ENCODE measurements at places on chromosomes 5 and 9.

DNA sequence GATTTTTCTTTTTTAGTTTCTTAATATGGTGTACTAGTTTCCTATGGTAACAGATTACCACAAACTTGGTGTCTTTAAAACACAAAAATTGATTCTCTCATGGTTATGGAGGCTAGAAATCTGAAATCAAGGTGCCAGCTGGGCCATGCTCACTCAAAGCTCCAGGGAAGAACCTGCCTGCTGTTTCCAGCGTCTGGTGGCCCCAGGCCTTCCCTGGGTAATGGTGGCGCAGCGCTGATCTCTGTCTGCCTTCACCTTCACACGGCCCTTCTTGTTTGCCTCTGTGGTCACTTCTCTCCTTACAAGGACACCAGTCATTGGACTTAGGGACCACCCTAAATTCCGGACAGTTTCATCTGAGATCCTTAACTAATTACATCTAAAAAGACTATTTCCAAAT lies 70.5 kb upstream of the GFPT2 start:
- no peak for DNase-seq

DNA sequence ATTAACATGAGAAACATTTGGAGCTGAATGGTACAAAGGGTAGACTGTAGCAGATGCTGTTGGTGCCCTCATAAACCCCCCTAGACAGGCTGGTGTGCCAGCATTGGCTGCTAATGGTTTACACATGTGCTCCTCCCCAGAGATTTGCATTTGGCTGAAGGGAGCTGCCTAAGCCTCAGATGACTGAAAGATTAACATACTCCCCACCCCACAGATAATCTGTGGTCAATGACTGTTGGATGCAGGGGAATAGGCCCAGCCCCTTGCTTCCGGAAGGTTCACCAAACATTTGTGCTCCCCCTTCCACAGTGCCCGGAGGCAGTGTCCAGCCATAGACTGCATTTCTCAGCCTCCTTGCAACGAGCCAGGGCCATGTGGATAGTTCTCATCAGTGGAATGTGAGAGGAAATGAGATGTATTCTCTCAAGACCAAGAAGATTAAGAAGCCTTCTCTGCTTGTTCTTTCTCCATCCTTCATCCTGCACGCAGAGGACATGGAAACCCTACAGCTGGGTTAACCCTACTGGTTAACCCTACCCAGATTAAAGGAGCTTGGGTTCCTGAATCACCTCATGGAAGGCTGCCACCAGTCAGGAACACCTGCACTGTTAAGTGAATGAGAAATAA lies 79.6 kb downstream of the PHAX start:
- no peak for DNase-seq

DNA sequence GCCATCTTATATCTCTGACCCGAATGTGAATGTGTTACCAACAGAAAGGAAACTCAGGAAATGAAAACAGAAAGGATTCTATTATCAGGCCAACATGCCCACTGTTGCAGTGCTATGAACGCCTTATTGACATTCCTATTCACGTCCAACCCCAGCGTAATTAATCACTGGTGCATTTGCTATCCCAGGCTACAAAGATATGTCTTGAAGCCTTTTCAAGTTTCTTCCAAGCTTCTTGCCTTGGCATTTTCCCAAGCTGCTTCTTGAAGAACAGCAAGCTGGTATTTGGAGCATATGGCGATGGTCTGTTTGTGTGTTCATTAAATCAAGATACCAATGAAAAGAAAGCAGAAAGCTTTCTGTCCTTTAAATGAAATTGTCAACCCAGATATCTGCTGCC lies 579.2 kb upstream of the ZNF462 start:
- DNase-seq: no peak

DNA sequence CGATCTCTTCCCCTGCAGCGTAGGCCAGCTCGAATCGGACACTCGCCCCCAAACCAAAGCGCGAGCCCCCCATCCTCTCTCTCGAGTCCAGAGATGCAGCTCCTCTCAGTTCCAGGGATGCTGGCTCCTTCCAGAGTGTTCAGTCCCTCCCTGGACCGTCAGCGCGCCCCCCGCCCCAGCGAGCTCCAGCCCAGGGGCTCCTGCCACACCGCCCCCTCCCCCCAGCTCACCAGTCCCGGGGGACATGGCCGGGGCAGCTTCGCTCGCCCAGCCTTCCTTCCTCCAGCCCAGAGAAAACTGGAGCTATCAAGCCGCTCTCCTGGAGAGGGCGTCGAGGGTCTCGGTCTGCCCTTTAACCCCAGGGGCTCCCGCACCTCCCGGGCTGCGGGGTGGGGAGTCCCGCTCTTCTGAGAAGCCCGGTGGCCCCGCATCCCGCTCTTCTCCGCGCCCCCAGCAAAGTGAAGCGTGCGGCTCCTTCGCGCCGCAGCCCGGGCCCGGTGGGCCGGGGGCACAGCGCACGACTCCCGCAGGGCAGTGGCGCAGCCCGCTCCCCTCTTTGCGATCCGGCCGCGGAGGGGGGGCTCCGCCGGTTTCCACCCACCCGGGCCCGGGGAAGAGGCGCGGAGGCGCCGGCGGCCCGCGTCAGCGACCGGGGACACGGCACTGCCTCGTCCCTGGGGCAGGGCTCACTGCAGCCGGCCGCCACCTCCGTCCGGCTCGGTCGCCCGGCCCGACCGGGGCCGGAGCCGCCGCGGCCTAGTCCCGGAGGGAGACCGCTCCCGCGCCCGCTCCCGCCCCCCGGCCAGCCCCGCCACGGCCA lies 587 bp downstream of the MIER3 start:
- peak; percentile 74 for DNase-seq

- no peak for DNase-seq
Measured at GRCh38 chr5:175697846-175698245, 40.0 kb downstream of the HRH2 start.
